ENCODE measurements at places on chromosomes 6 and 20.

GRCh38 chr6:154154389-154154967 lies 115.4 kb downstream of the OPRM1 start:
- DNase-seq = peak; percentile 61

DNA sequence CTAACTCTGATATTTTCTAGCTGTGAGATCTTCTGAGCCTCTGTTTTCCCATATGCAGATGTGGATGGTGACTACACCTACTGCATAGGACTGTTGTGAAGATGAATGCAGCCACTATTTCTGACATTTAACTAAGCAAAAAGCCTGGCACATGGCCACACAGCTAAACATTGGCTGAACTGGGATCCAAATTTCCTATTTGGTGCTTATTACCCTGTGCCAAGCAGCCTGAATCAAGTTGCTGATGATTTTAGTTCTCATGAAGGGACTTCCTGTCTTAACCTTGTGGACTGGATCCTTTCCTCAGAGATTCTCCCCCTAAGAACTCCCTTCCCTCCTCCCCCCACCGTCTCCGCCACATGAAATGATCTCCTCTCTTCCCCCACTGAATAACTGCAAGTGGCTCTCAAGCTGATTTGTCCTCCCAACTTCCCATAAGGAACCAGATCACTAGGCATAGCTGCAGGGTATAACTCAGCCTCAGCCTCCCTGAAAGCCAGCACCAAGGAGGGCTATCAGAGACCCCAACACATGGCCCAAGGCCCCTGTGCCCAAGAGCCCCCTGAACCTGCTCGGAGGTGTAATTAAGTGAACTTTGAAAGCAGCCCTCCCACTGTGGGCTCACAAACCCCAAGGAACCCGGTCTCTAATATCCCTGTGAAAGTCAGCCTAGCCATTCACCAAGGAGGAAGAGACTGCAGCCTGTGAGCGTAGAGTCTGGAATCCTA lies 55.7 kb downstream of the MAFB start:
- no peak for DNase-seq

DNA sequence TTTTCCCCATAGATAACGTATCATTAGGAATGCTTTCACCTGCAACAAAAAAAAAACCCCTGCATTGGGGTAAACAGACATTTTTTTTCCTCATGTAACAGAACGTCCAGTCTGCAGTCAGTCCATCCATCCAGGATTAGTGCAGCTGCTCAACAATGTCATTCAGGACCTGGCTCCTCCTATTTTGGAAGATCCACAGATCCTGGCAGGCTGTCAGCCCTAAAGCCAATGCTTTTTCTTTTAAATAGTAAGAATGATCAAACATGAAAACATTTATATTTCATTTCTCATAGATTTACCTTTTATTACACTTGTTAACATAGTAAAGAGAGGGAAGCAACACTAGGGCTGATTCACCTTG lies 116.5 kb upstream of the CCDC28A start:
- DNase-seq = no peak

GRCh38 chr6:22697306-22697705 lies 127.9 kb downstream of the HDGFL1 start:
- DNase-seq = no peak

DNA sequence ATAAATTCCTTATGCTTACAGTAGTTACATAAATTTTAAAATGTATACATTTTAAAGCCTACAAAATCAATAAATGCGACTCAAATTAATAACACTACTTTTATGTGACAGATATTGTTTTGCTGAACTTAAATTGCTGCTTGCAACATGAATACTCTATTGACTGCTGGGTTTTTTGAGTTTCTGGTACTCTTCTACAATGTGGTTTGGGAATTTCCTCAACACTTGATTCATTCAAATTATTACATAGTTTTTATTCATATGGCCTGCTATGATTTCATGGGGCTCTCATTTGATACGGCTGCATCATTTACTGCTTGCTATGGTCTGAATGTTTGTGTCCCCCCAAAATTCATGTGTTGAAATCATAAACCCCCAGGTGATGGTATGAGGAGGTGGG lies 2.3 kb upstream of the TXLNB start:
- DNase-seq = no peak

DNA sequence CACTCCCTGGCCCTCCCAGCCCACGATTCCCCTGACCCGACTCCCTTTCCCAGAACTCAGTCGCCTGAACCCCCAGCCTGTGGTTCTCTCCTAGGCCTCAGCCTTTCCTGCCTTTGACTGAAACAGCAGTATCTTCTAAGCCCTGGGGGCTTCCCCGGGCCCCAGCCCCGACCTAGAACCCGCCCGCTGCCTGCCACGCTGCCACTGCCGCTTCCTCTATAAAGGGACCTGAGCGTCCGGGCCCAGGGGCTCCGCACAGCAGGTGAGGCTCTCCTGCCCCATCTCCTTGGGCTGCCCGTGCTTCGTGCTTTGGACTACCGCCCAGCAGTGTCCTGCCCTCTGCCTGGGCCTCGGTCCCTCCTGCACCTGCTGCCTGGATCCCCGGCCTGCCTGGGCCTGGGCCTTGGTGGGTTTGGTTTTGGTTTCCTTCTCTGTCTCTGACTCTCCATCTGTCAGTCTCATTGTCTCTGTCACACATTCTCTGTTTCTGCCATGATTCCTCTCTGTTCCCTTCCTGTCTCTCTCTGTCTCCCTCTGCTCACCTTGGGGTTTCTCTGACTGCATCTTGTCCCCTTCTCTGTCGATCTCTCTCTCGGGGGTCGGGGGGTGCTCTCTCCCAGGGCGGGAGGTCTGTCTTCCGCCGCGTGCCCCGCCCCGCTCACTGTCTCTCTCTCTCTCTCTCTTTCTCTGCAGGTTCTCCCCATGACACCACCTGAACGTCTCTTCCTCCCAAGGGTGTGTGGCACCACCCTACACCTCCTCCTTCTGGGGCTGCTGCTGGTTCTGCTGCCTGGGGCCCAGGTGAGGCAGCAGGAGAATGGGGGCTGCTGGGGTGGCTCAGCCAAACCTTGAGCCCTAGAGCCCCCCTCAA lies at the start of gene LTA:
LTA (plus strand) TSS at position 249 of the 871 bp plus-strand sequence; CDS start at position 703, 454 bp downstream.
- no peak for DNase-seq

DNA sequence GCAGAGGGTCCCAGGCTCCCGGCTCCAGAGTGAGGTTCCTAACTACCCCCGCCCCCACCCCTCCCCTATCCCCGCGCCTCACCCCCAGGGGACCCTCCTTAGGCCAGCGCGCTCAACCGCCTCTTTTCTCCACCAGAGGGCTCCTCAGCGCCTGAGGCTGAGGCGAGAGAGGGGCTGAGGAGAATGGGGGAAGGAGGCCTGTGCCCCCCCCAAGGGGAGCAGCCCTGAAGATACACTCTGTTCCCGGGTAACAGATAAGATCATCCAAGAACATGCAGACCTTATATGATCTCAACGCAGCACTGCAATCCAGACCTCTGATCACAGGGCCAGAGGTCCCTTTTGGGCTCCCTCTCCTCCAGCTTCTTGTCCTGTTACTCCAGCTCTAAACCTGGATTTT lies 43.3 kb upstream of the MRPS10 start:
- no peak for DNase-seq

- no peak for DNase-seq
Observed at GRCh38 chr6:36997811-36998722, 7.4 kb upstream of the FGD2 start.

- DNase-seq = no peak
Observed at GRCh38 chr6:108768166-108768555, 80.1 kb upstream of the ARMC2 start.

- no peak for DNase-seq
Observed at GRCh38 chr20:52193886-52194545, 2.4 kb upstream of the ZFP64 start.

DNA sequence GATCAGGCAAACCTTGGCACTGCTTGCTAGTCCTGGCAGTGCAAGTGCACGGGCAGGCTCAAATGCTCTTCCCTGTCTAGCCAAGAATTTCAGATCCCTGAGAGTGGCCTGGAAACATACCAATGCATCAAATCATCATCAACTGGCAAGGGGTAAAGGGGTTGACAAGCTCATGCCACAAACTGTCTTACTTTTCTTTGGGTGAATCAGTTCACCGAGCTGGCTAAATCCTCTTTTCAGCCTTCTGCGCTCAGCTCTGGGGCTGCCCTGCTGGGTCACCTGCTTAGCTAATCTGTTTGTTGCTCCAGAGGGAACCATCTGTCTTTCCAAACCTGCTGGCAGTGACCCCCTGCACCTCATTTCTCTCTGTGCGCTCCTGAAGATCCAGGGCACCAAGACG lies 59.5 kb downstream of the LYRM4 start:
- no peak for DNase-seq

GRCh38 chr20:48189181-48189580 lies 403.9 kb upstream of the SULF2 start:
- peak; percentile 20 for DNase-seq

DNA sequence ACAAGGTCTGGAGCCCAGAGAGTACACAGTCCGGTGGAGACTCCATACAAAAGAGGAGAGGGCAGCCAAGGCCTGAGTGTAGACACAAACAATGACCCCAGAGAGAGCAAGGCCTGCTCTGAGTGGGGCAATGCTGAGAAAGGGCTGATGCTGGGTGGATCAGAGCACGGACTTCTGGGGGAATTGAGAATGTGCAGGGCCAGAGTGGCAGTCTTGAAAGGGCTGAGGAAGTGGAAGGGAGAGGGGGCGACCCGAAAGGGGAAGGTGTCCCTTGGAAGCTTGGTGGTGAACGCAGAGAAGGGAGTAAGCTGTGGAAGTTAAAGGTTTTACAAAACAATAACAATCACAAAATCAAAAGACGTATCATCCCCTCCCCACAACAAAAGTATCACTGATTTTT lies 12.0 kb upstream of the GRM4 start:
- no peak for DNase-seq

DNA sequence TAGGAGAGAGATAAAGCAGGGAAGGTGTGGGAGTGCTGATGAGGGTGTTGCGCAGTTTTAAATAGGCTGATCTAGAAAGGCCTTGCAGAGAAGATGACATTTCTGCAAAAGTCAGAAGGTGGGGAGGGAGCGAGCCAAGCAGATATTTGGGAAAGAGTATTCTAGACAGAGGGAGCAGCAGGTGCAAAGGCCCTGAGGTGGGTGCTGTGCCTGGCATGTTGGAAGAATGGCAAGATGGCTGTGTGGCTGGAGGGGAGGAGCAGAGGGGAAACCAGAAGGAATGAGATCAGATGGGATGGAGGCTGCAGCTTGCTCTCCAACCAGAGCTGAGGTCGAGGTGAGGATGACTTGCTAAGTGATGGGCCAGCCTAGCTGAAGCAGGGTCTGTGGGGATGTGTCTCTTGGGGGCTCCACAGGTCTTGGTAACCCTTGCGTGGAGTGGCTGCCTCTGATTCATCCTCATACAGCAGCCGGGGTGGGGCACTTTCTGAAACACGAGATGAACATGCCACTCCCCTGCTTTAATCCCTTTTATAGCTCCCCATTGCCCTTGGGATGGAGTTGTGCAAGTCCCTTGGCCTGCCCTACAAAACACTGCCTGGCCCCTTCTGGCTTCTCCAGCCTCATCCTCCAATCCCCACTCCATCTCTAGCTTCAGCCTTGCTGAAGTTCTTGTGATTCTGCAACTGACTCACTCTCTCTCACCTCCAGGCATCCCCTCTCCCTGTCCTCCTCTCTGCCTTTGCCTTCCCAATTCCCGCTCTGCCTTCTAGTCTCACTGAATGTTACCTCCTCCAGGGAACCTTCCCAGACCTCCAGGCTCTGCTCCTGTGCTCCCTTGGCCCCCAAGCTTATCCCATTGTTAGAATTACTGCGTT lies 94.1 kb downstream of the CDH22 start:
- DNase-seq = no peak

DNA sequence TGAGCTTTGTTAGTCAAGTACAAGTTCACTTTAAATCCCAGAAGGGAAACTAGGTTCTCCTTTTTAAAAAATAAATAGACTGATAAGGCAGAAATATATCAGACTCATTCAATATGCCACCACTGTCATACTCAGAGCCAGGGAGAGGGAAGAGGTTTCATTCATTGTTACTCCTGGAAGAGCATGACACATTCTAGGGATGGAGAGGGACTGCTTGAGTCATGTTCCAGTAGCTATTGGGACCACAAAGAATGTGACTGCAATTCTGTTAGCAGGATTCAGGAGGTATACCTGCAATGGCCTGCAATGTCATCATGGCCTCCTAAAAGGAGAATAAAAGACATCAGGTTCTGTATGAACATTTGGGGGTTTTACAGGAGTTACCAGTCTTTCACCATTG lies 167.6 kb downstream of the TFAP2B start:
- no peak for DNase-seq

GRCh38 chr6:136945711-136946121 lies 23.6 kb downstream of the SLC35D3 start:
- no peak for DNase-seq

DNA sequence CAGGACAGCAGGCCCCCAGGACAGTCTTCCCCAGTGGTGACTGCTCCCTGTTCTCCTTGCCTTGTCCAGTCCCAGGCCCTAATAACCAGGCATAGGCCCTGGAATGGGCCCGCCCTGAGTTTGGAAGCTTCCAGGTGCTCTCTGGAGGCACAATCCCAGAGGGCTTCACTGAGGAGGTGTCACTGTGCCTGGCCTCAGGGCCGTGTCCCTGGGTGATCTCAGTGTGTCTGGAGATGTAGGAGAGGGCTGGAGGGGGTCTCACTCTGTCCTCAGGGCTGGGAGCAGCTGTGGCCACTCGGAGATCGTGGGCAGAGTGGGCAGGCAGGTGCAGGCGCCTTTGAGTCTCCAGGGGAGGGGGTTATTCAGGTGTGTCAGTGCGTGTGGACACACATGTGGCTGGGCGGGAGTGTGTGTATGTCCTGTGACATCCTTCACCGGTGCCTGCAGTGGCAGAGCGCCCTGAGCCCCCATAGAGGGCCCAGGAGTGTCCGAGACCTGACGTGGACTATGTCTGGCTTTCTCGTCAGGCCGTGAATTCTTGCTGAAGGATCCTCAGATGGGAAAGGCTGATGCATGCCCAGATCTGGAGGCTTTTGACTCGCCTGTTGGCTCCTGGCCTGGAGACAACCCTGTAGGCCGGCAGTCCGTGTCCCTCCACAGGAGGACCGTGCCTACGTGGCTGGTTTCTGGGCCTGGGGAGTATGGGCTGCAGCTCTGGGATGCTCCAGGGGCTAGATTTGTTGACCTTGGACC lies 5.5 kb upstream of the NPBWR2 start:
- no peak for DNase-seq

DNA sequence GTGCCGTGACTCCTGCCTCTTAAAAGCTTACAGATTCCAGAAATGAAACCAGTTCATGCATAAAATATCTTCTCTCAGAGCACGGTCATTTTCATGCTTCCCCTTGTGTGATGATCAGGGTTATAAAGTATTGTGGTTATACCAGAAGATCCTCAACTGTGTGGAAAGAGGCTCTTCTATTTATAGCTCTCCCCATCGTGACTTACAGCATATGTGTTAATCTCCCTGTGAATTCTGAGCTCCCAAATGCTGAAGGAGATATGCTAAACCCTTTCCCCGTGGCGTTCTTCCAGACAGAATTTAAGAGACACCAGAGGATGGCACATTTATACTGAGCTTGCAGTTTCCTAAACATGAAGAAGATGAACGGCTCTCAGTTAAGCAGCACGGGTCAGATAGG lies 158.8 kb downstream of the CDH26 start:
- DNase-seq = no peak

GRCh38 chr6:33983109-33983716 lies 162.7 kb downstream of the GRM4 start:
- DNase-seq = no peak

GRCh38 chr6:50654155-50654554 lies 59.2 kb upstream of the TFAP2D start:
- no peak for DNase-seq

GRCh38 chr6:158572653-158573541 lies 13.0 kb downstream of the TMEM181 start:
- DNase-seq = no peak

- peak; percentile 76 for DNase-seq
Observed at GRCh38 chr6:108541843-108542759, 18.6 kb upstream of the FOXO3 start.

Measured in AG09319 (cell line).